Epithelial cell of proximal tubule (primary cell): ENCODE measurements at places on chromosomes 4 and X. TPM values are rescaled to one million over a fixed set of nuclear protein-coding genes. Genes with fewer than 3 reads are reported as not detected.

DNA sequence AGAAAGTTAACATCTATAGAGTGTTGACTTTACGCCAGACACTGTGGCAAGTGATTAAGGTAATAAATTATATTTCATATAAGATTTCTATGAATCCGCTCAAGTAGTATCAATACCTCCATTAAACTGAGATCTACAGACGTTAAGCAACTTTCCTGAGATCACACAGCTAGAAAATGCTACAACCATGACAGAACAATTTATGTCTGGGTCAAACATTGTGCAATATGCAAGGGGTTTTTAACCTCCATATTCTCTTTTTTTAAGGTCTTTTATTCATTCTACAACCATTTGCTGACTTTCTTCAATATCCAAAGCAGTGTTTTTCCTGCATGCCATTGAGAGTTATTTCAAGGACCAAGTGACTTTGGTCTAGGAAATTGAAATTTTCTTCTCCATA is 10.9 kb downstream of the ASB5 start:
- DNase-seq: no peak

Gene DCAF12L1
- 8.4 and 10.7 TPM in 2 replicates for total RNA-seq

Gene TCEAL7
- total RNA-seq: 16.0 and 25.4 TPM in 2 replicates

Gene TLR6
- total RNA-seq: 0.22 and 0.29 TPM in 2 replicates

Gene AWAT2
- not detected in 2 replicates for total RNA-seq

DNA sequence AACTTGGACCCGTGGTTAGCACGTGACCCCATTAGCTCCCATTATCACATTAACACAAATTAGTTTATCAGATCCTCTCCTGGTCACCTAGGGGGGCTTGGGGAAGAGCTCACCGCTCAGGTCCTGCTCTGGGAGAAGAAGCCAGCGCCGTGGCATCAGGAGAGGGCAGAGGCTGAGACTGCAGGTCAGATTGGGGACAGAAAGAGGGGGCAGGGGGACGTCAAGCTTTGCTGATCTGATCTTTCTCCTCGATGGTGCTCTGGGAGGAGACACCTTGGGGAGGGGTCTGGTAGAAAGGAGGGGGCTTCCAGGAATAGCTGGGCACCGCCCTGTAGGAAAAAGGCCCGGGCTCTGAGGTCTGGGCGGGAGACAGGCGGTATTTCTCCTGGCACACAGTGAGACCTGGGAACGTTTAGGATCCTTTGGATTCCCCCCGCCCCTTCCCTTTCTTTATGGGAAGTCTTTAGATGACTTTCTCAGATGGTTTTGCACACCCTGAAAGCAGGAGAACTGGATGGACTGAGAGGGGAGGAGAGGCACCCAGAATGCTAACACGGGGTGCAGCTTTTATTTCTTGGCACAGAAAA is 9.1 kb upstream of the ELF4 start:
- no peak for DNase-seq

GRCh38 chrX:1853916-1854315 is 239.1 kb downstream of the ASMT start:
- no peak for DNase-seq

GRCh38 chr4:184255361-184255760 is 37.7 kb upstream of the ENPP6 start:
- DNase-seq: no peak

Gene S100P
- total RNA-seq: 0.14 and 92.5 TPM in 2 replicates

Gene TAF9B
- total RNA-seq: 18.6 and 65.7 TPM in 2 replicates

DNA sequence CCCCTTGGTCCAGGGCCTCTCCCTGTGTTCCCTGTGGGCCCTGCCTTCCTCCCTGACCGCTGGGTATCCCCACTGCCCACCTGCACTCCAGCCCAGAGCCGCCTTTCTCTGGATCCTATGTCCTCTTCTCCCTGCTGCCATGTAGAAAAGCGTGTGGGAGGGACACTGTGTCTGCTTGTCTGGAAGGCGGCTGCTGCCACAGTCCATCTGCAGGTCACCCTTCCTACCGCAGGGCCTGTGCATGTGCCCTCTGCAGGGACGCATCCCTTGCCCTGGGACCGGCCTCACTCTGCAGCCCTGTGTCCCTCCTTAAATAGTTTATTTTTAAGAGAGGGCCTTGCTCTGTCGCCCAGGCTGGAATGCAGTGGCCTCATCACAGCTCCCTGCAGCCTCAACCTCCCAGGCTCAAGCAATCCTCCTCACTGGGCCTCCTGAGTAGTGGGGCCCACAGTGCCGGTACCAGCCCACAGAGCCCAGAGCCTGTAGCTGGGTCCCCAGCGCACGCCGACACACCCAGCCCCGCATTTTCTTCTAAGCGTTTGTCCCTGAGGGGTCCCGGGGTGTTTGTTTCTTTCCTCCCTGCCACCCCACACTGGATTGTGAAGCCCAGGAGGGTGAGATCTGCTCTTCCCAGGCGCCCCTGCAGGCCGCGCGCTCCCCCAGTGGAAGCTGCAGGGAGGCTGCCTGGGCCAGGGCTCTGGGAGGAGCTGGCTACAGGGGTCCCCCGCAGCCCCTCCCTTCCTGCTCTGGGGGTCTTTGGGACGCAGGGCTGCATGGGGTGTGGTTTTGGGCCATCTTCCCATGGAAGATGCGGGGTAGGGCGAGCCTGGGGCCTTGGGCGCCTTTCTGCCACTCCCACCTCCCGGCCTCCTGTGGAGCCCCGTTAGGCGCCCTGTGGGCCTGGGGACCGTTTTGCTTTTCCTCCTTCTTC is 12.8 kb upstream of the NAT8L start:
- DNase-seq: no peak

DNA sequence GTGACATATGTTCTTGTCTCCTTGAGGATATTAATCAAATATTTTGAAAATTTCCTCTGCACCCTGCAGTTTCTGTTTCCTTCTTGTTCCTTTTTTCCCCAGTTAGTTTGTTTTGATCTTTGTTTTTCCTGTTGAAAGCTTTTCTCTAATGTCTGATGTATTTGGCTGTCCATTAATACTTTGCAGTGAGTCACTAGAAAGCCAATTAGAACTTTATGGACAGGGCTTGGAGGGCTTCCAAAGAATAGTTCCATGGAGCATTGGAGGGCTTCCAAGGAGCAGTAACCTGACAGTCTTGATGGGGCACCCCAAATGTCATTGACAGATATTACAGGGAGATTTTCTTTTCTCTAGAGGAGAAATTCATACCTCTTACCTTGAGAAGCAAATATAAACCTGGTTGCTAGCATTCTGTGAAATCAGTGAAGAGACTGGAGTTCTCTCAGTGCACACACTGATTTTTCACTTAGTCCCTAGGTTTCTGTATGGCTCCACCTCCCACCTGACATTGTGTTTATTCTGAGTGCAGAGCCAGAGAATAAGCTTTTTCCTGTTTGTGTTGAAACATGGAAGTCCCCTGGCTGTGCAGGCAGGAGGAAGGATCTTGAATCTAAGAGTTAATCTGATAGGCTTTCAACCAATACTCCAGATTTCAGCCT is 26.5 kb downstream of the SPARCL1 start:
- peak; percentile 51 for DNase-seq

GRCh38 chr4:48706736-48707135 is 73.3 kb downstream of the FRYL start:
- no peak for DNase-seq

DNA sequence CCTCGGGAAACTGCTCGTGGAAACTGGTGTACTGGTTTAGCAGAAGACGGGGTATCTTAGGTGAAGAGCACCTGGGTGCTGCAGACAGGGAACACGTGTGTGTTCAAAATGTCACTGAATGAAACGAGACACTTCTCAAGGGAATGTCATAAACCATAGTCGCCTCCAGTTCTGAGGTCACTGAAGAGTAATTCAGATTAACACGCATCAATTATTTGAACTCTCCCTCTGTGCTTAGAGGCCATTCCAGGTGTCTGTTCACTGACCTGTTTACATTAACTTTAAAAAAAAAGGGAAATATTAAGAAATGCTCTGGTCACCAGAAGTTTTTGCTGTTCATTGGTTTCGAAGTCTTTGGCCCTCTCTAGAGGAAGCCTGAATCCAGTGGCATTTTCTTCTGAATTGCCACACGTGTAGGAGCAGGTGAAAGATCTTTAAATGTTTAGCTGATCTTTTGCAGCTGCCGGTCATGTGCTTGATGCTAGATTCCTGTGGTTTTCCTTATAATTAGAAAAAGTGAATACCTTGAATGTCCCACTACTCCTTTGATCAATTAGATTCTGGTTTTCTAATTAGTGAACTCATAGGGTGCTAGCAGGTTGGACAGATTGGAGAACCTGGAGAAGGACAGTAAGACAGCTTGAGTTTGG is 330.5 kb downstream of the ARHGAP10 start:
- DNase-seq: no peak

GRCh38 chrX:23046443-23046842 is 46.7 kb downstream of the DDX53 start:
- no peak for DNase-seq

GRCh38 chr4:156295676-156296195 is 342.1 kb upstream of the CTSO start:
- DNase-seq: no peak

DNA sequence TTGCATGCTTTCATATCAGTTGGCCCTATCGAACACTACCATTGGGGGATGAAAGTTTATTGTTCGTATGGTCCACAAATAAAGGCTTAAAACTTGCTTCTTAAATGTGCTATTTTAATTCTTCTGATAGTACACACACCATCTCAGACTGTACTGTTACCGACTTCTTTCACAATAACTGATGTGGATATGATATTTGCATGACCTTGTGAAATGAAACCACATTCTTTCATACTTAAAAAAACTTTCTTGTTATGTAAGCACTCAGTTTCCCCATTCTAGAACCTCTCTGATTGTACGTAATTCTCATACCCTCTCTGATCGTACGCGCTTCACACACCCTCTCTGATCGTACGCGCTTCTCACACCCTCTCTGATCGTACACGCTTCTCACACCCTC is 12.0 kb upstream of the WDR19 start:
- DNase-seq: no peak

Gene ATP2B3
- total RNA-seq: not detected in 2 replicates

GRCh38 chr4:10083331-10083771 is 33.2 kb downstream of the WDR1 start:
- DNase-seq: no peak

DNA sequence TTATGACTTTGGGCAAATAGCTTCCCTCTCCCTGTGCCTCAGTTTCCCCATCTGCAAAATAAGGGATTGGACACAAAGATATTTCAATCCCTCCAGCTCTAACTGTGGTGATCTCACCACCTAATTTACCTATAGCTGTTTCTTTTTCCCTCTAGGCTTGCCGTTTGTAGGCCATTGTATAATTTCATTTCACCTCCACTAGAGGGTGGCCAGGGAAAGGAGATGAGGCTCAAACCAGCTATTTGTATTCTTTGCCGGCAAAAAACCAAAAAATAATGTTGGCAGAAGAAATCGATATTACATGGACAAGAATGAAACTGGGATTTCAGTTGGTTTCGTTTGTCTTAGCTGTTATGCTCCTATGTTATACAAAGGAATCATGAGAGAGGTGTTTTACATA is 36.1 kb upstream of the DOCK11 start:
- DNase-seq: no peak

GRCh38 chr4:83054928-83055327 is 19.9 kb downstream of the COPS4 start:
- DNase-seq: no peak

GRCh38 chr4:152485726-152486276 is 50.1 kb downstream of the FBXW7 start:
- peak; percentile 97 for DNase-seq

DNA sequence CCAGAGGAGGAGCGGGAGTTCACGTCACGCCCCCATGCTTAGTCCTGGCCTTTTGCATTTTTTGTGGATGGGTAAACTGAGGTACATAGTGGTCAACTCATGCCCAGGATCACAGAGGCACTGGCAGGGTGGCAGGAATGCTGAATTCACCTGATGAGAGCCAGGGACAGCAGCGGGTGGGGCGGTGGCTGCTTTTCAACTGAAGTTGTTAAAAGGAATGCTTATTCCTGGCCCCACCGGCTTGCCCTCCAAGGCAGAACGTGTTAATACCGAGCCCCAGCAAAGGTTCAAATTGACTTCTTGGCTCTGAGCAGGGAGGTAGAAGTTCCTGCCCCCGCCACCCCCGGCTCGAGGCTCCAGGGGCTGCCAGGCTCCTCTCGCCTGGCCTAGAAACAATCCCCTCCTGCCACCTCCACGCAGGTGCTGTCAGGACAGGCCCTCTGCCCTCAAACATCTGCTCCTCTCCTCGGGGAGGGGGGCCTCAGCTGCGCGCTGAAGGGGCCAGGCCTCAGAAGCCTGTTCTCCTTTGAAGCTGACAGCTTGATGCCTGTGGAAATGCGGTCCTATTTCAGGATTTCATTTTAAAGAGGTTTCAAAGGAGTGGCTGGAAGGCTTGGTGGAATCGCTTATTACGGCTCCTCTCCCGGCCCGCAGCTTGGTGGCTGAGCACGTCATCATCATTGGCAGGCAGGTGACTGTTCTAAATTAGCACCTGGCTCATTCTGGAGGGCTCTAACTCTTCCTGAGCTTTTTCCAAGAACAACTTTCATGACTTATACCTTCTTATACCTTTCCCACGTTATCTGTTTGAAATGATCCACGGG is 93.0 kb downstream of the PHKA2 start:
- no peak for DNase-seq

Gene BCOR
- total RNA-seq: 21.3 and 24.3 TPM in 2 replicates

Gene PAGE4
- not detected in 2 replicates for total RNA-seq

DNA sequence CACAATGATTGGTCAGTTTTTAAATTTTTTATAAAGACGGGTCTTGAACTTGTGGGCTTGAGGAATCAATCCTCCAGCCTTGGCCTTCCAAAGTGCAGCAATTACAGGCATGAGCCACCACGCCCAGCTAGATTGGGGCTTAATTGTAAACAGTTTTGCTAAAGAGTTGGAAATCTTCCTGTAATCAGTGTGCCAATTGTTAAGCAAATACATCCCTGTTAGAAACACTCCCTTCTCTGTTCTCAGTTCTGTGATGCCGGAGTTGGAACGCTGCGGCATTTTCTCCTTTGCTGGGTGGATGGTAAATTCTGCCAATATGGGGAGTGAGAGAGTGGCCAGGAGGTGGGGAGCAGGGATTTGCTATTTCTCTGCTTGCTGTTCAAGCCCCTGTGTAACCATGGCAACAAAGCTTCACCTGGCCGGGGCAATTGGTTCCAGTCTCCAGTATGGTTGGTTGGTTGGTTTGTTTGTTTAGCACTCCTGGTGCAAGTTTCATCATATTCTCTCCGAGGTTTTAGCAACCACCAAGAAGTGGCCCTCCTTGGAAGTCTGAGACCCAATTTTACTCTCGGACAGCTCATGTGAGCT is 3.0 kb upstream of the SPATA4 start:
- no peak for DNase-seq

Gene PDE6B
- 4.1 and 5.7 TPM in 2 replicates for total RNA-seq

Gene KLHL13
- total RNA-seq: 41.7 and 68.8 TPM in 2 replicates

DNA sequence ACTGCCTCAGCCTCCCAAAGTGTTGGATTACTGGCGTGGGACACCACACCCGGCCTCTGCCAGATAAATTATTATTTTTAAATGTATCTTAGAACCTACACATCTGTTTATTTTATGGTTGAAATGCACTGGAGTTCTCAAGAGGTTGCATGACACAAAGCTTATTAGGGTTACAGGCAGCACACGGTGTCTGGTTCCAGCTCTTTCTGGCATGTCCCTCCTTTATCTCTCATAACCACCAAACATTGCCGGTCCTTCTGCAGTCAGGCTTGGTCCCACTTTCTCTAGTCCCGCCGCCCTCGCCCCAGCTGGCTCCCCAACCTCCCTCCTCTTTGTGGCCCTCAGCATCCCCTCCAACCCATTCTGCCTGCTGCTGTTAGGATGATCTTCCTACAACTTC is 39.7 kb upstream of the SPRY1 start:
- DNase-seq: no peak

Gene AFAP1
- total RNA-seq: 24.3 and 26.2 TPM in 2 replicates
